NK-92 treated with Interleukin-12 subunit alpha and Interleukin-12 subunit beta, amount 100 ng/mL, for 24 hours (cell line): ENCODE measurements at places on chromosomes 4 and X.

DNA sequence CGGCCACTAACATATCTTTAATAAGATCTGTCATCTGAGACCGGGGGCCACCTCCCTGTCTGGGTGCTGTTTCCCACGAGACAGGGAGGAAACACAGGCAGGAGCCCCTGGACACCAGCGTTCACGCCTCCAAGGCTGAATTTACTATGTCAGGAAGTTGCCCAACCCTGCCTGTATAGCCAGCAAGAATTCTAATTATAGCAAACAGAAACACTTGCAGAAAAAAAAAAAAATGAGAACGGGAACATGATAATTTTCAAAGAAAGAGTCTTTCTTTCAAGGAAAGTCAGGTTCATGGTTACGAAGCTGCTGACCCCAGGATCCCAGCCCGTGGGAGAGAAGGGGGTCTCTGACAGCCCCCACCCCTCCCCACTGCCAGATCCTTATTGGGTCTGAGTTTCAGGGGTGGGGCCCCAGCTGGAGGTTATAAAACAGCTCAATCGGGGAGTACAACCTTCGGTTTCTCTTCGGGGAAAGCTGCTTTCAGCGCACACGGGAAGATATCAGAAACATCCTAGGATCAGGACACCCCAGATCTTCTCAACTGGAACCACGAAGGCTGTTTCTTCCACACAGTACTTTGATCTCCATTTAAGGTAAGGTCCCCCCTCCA lies at the start of gene IL3RA:
Gene IL3RA, plus strand, starts transcription at position 455 of the 613 bp plus-strand sequence. CDS start 4,981 bp downstream, outside the sequence.
- peak; percentile 59 for DNase-seq

- no peak for DNase-seq
Observed at GRCh38 chrX:107755721-107756120, 19.9 kb downstream of the TSC22D3 start.

- DNase-seq = no peak
Observed at GRCh38 chr4:123444290-123444731, 47.7 kb downstream of the SPRY1 start.

GRCh38 chr4:141350122-141350905 lies 129.6 kb downstream of the ZNF330 start:
- no peak for DNase-seq

DNA sequence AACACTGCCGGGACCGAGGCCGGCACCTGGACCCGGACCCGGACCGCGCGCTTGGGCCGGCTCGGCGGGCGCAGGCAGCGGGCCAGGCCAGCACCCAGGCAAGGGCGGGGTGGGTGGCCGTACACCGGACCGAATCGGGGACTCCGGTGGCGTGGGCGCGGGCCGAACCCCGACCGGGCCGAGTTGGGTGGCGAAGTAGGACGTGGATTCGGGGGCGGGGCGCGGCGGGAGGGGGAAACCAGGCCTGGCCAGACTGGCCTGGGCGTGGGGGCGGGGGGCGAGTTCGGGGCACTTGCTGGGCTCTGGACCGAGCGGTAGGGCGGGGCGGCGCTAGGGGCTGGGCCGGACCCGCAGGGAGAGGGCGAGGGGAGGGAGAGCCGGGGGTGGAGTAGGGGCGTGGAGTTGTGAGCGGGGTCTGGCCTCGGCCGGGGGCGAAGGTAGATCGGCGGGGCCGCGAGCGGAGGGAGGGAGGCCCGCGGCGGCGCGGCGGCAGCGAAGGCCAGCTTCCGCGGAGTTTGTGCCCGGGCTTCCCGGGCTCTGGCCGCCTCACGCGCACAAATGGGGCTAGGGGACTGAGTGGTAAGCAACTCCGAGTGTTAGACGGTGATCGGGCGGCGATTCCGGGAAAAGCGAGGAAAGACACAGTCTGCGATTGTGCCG lies 1.8 kb upstream of the BCORL1 start:
- DNase-seq = no peak
